SHP77 treated with DMSO at 0.1 percent for 48 hours (cell line): ENCODE measurements at places on chromosomes 4 and X.

GRCh38 chr4:13957871-13958270 lies 330.3 kb upstream of the BOD1L1 start:
- no peak for DNase-seq

GRCh38 chr4:139857021-139857420 lies 191.4 kb downstream of the MGST2 start:
- no peak for DNase-seq

DNA sequence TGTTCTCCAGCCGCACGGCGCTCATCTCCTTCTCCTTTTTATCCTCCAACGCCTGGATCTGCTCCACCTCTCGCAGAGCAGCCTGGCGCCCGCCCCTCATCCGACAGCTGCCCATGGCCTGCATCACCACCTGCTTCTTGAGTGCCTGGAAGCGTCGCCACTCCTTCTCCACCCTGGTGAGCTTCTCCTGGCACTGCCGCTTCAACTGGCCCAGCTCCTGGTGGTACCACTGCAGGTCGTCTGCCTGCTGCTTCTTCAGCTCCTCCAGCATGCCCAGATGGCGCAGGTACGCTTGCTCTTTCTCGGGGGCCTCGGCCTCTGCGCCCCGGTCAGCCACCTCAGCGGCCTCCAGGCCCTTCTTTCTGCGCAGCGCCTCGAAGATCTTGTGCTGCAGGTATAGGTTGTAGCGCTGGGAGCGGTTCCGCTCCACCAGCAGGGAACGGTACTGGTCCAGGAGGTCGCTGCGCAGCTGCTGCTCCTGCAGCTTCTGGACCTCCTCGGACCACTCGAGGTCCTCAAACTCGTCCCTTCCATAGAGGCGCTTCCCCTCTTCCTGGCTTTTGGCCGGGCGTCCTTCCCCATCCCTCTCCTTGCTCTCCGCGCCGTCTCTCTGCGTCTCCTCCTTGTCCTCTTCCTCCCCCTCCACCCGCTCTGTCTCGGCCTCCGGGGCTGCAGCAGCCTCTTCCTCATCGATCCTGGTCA lies 1.2 kb upstream of the TADA2B start:
- no peak for DNase-seq

DNA sequence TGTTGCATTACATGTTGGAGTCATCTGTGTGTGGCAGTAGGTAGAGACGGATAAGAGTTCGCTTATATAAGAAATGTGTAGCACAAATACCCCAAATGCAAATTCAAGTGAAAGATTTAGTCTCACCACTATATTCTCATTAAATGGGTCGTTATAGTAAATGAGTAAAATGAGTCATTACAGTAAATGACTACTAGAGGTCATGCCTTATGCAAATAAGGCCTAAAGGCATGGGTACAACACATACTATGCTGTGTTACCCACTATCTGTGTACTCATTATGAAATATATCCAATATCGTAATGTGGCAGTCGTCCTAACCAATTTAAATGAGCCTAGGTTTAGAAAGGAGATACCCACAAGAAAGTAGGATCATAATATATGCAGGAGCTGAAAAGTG lies 1603.1 kb downstream of the C4orf33 start:
- DNase-seq, result no peak

GRCh38 chr4:109436504-109436903 lies 2.9 kb downstream of the SEC24B start:
- no peak for DNase-seq

GRCh38 chrX:14843666-14844065 lies 29.2 kb downstream of the FANCB start:
- DNase-seq, result no peak

GRCh38 chr4:47471591-47471990 lies 8.1 kb upstream of the COMMD8 start:
- DNase-seq, result no peak

- no peak for DNase-seq
Observed at GRCh38 chr4:23113104-23113503, 420.4 kb downstream of the GBA3 start.

DNA sequence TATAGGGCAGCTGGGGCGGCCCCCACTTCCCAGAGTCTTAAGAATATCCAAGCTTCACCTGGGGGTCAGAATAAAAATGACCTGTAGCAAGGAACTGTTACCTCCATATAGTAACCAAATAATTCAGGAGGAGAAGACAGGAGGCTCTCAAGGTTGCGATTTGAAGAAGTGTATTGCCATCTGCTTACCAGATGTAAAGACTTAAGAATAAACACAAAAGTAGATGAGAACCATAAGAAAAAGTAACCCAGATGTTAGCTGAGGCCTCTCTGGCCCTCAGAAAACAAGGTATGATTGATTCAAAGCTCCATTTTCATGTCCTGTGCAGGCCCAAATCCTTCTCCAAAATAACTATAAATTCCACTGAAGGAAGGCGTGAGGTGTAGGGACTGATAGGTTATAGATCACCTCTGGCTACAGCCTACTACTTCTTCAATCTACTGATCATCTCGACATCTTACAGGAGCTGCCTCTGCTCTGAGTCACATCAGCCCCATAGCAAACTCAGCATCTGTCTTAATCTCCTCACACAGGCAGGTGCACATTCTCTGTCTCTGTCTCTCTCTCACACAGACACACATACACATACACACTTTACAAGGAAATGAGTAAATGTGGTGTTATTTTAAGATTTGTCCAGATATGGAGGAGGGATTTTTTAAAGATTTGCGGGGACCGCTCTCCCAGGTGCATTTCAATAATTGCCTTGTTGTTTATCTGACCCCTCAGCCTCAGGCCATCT lies 193.9 kb upstream of the EDNRA start:
- no peak for DNase-seq
